Astrocyte of the cerebellum (primary cell): ENCODE measurements at places on chromosomes 2 and 18.

DNA sequence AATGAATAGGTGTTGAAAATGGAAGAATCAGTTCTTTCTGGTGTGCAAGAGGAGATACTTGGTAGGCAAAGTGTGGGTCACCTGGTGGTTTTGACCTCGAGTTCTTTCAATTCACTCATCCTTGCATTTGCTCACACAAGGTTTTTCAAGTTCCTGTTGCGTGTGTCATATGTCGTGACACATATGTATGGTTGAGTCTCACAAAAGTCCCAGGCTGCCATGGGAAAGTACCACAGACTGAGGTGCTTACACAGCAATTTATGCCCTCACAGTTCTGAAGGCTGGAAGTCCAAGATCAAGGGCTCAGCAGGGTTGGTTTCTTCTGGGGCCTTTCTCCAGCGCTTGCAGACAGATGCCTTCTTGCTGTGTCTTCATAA lies 64.4 kb downstream of the NCK2 start:
- no peak for DNase-seq

DNA sequence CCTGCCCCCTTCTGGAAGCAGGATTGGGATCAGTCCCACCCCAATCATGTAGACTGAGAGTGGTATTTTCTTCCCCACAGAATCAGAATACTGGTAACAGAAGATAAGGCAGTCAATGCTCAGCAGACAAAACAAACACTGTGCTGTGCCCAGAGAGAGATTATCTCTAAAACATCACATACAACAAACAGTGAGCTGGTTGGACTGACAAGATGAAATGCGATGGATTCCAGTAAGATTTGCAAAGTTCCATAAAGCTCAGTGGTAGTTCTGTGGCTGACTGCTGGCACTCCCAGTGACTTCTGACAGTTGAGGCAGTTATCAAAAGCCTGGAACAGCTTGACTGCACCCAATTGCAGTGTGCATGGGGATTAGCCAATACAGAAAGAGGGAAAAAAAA lies 311.5 kb upstream of the MGAT5 start:
- no peak for DNase-seq

- no peak for DNase-seq
Observed at GRCh38 chr2:73979021-73979420, 5.7 kb upstream of the TET3 start.

GRCh38 chr18:79047556-79048244 lies 21.5 kb upstream of the ATP9B start:
- DNase-seq: no peak

DNA sequence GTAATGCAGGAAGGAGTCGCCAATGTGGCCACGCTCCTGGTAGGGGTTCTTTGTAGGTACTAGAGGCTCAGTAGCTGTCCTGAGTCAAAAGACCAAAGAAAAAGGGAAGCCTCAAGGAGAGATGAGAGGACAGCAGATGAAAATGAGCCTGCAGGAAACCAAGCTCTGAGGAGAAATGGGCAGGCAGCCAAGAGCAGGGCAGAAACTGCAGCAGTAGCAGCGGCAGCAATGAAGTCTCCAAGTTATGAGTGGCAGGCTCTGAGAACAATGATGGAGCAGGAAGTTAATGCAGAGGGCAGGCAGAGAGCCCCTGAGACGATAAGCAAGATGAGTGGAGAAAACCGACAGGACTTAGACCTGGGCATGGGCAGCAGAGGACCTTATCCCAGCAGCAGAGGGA lies 48.2 kb upstream of the TMEM200C start:
- DNase-seq: no peak

DNA sequence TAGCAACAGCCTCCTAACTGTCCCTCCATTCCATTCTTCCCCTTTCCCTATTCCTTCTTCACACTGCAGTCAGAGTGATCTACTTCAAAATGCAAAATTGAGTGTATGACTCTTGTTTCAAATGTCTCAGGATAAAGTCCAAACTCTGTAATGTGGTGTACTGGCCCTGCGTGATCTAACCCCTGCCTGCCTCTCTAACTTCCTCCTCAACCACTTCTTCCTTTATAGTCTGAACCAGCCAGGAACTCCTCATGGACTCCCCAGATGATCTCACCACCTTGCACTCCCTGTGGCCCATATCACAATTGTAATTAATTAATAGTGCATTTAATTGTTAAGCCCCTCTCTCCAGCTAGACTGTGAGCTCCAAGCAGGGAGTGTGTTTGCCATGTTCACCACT lies 3.1 kb upstream of the B3GNT2 start:
- DNase-seq: no peak

- DNase-seq: no peak
Observed at GRCh38 chr2:109411640-109412325, 202.0 kb downstream of the SEPTIN10 start.

DNA sequence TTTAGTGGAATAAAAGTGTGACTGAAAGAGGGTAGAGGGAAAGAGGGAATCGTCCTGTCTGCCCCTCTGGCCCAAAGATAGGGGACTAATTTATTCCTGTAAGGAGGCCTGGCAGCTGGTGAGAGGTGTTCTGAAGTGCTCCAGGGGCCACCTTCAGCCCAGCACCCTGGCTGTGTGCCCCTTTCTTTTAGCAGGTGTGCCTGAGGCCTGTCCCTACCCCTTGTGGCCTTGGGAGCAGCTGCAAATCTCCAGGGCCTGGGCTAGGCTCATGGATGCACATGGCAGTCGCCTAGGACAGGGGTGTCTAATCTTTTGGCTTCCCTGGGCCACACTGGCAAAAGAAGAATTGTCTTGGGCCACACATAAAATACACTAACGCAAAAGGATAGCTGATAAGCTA lies 37.3 kb downstream of the FHOD3 start:
- no peak for DNase-seq

DNA sequence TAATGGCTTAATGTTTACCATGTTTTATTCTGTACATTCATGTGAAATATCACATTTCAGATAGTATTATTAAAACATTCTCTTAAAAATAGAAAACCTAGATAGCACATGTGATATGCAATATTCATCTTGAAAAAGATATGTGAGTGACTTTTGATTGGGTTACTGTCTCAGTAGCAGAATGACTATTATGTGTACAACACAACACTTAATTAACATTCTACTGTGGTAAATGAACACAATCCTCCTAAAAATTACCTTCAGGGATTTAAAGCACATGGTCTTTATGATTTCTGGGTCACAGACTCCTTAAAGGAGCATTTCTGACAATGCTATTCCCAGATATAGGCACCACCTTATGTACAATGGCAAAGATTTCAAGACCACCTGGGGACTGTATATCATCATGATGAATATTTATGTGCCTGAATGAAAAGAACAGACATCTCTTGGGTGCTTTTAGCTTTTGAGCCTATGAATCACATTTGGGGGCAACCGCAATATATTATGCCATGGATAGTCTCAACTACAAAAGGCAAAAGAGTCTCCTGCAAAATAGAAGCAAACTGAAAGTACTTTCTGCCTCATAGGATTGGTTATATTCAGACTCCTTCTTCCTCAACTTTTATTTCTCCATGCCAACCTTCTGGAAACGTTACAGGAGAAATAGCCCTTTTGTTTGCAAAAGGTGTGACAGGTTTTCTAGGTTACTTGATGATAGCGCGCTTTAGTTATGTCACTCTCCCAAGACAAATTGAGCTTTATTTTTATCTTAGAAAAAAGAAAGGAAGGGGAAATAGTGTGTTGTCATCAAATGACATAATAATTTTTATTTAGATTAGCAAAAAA lies 259.0 kb downstream of the CALCRL start:
- peak; percentile 20 for DNase-seq

DNA sequence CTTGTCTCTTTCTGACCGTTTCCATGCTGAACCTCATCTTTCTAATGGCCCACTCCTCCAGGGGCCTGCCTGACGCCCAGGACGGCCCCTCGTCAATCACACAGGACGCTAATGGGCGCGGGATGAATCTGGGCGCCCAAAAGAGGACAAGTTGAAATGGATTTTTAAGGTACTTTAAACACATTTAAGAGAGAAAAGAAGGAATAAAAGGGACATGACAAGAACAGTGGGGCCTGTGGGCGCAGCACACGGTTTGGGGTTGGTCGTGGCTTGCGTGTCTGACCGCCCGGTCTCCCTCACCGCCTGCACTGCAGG lies 607 bp upstream of the UBE2F start:
- DNase-seq: no peak

GRCh38 chr2:138928374-138929021 lies 148.3 kb upstream of the NXPH2 start:
- no peak for DNase-seq

- DNase-seq: no peak
Observed at GRCh38 chr18:51133580-51134160, 63.8 kb downstream of the MEX3C start.

DNA sequence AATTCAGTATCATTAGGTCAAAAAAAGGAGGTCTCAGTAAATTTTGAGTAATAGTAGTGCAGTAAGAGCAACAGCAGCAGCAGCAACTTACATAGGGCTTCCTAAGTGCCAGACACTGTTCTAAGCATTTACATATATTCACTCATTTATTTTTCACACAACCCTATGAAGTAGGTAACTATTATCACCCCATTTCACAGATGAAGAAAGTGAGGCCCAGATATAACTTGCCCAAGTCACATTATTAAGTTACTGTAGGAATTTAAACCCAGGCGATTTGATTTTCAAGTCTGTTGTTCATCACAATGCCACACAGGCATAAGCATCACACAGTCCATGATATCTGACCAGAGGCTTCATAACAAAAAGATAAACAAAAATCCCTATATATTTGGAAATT lies 90.2 kb upstream of the DTNB start:
- no peak for DNase-seq

DNA sequence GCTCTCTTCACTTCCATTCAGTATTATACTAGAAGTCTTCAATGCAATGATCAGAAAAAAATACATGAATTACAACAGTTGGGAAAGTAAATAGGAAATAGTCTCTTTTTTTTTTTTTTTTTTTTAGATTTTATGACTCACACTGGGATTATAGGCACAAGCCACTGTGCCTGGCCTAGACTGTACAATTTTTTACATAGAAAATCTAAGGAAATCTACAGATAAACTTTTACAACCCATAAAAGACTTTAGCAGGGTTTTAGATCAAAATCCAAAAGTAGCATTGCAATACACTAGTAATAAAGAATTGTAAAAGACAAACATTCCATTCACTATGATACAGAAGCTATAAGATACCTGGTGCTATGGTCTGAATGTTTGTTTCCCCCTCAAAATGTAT lies 39.0 kb downstream of the CFAP221 start:
- no peak for DNase-seq

DNA sequence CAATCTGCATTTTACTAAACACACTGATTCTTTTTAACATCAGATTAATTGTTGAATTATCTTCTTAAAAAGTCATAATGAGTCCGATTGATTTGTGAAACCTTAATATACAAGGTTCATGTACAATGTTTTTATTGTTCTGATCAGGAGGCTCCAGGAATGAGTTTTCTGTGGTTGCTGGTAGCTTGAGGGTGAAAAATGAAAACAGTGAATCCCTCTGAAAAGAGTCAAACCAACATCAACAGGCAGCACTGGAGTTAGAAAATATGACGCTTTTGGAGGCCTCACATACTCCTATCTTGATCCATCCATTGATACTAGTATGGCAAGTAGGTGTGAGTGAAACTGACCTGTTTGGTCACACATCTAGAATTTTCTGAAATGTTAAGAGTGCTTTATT lies 216.3 kb upstream of the ETAA1 start:
- DNase-seq: no peak

GRCh38 chr2:128309280-128310093 lies 9.2 kb downstream of the HS6ST1 start:
- DNase-seq: no peak

DNA sequence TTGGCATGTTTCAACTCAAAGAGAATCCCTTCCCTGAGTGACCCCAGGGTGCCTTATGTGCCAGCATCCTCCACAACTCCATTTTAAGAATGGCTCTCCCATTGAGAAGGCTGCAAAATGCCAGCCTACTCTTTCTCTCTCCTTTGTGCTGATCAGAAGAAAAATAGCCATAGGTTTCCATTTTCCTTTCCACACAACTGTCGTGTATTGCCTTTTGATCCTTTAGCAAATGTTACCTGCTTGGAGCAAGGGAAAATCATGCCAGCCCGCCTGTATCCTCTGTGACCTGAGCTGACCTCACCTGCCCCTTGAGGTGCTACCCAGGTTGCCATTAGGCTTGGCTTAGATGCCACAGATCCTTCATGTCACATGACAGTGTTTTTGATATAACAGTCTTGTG lies 38.8 kb downstream of the DPYSL5 start:
- no peak for DNase-seq

DNA sequence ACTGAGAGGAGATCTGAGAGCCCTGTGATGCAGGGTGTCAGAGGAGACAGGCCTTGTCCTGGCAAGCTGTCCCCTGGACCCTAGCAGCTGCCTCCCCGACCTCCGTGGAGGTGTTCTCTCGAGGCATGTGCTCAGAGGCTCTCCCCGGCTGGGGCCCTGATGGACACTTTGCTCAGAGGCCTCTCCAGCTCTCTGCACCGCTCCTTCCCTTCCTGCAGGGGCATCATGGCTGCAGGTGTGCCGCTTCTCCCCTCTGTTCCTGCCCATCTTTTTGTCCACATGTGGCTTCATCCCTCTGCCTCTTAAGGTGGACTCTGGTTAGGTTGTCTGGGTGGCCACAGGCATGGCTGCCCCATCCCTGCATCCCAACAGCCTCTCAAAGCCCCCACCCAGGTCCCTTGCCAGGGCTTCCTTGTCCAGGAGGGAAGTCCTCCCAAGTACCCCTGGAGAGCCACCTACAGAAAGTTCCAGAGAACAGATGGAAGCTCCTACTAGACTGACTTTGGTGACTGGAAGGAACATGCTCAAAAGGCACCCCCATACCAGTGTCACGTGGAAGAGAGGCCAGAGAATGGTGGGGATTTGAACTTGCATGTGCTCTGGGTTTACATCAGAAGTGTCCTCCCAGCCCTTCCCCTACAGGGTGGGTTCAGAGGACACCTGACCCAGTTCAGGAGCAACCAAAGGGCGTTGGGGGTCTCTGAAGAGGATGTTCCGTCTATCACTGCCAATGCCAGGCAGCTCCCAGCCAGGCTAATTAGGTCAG lies 120.4 kb downstream of the KLHL29 start:
- DNase-seq: no peak

DNA sequence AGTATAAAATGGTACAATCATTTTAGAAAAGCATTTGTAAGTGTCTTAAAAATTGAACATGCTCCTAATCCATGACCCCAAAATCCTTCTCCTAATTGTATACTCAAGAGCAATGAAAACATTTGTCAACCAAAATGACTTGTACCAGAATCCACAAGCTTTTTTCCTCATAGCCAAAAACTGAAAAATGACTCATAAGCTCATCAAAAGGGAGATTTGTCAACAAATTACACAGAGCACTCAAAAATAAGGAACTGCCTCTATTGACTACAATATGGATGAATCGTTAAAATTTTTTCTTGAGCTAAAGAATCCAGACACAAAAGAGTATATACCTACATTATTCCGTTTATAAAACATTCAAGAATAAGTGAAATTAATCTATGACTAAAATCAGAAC lies 544.8 kb downstream of the ARHGAP15 start:
- DNase-seq: no peak

- DNase-seq: no peak
Observed at GRCh38 chr18:61851940-61852451, 40.8 kb downstream of the RNF152 start.
